ENCODE measurements at places on chromosomes 7 and 10.

- DNase-seq, result no peak
These were observed 123.9 kb downstream of the ADAM12 start for GRCh38 chr10:126264102-126265018.

DNA sequence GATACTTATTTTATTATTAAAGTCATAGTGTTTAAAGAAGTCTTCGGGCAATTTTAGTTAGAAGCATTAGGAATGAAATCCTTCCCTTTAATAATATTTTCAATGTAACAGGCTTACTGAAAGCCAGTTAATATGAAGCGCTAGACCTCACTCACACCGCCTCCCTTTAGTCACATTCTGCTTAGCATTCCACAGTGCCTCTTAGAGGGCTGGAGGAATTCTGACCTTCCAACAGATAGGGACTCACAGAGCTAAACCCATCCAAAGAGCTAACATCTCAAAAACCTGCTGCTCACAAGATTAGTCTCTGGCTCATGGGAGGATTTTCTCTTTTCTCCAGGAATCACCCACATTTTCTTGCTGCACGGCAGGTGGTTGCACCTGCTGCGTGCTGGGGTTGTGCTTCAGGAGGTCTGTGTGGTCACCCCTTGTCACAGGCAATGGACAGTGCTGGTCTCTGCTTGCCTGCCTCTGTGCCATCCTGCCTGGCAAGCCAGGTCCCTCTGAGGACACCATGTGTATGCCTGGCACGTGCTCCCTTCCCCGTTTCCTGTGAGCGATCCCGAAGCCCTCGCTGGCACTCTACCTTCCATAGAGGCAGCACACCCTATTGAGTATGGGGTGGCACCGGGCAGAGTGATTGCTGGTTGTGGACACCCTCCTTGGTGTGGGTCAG is 91.8 kb downstream of the KLF6 start:
- DNase-seq, result no peak

GRCh38 chr10:81109200-81109752 is 571.6 kb downstream of the SH2D4B start:
- no peak for DNase-seq

GRCh38 chr10:133394801-133395221 is 854 bp downstream of the MTG1 start:
- DNase-seq, result no peak

DNA sequence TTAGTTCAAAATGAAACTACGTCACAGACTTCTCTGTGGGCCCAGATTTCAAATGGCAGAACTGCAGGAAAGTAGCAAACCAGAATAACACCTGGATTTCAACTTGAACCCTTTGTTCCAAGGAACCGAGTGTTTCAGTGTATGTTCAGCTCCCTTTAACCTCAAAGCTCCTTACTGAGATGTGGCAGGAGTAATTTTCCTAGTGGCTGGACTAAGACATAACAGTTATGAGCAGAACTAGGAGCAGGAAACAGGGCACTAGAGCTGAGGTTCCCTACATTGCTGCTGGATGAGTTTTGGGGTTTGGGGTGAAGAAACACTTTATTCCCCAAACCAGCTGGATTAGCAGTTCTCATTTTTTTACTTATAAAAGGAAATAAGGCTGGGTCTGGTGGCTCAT is 50.1 kb downstream of the NSUN6 start:
- DNase-seq, result no peak

DNA sequence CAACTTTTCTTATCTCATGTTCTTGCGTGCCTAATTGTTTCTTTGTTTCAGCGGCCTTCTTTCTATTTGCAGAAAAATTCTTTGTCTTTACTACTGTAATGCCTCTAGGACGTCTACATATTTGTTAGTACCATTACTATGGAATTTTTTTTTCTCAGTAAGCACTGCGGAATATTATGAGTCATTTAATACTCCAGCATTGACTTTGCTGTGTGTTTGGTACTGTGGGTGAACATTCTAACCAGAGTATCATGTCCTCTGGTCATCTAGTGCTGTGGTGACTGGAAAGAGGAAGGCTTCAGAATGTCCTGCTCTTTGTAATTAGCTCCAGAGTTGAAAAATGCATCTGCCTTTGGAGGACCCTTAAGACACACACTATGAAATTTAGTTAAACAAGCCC is 58.5 kb upstream of the FERD3L start:
- no peak for DNase-seq

- no peak for DNase-seq
These were observed 89.0 kb downstream of the PPP1R9A start for GRCh38 chr7:94996369-94996768.

GRCh38 chr10:110803830-110804338 is 67.8 kb upstream of the PDCD4 start:
- DNase-seq, result peak; percentile 41

Measured in stromal cell of bone marrow (primary cell).